ENCODE measurements at places on chromosomes 13 and 19.

DNA sequence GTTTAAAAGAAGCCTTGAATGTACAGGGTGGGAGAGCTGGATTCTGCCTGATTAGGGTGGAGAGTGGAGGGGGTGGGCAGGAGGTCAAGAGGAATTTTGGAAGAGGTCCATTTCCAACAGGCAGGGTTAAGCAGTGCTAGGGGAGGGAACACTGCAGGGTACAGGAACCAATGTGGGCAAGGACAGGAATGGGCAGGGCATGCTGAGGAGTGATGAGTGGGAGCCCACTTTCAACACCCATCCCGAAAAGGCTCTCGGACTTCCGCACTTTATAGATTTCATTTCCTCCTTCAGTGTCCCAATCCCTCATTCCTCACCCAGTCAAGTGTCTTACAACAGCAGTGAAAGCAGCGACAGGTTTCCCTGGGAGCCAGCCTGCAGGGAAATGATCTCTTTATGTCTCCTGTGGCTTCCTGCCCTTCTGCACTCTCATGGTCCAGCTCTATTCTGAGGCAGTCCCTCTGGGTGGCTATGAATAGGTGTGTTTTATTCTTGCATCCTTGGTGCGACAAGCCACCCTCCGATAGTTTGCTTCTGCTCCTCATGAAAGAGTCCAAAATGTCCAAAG is 50.5 kb upstream of the ZNF507 start:
- DNase-seq: no peak

DNA sequence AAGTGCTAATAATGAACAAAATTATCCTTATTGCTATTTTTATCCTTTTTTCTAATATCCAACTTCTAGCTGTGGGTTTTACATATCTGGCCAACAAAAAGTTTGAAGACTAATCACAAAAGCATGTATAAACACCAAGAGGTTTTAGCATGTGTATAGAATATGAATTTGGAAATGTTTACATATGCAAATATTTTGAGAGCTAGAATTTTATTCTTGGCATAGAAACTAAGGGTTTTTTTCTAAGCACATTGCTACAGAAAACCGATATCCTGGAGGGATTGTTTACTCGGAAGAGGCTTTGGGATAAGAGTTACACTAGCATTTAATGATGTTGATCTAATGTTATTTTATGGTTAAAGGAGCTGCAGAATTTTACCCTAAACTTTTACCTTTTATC is 392.1 kb downstream of the EFNB2 start:
- DNase-seq: no peak

DNA sequence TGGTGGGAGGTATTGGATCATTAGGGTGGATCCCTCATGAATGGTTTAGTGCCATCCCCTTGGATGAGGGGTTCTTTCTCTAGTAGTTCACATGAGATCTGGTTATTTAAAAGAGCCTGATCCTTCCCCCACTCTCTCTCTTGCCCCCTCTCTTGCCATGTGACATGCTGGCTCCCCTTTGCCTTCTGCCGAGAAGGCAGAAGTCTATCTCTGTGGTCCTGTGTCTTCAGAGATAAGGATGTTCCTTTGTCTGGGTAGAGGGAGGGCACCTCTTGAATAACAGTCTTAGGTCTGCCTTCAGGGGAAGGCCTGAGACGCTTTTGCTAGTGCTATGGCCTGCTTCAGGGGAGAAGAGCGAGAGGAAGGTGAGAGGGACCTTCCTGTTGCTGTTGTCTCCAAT is 2.0 kb upstream of the ZDHHC20 start:
- DNase-seq: no peak

- no peak for DNase-seq
Measured at GRCh38 chr19:19670070-19670551, 1.5 kb downstream of the ZNF101 start.

- no peak for DNase-seq
Measured at GRCh38 chr13:32415019-32415418, 12.9 kb downstream of the N4BP2L1 start.

- DNase-seq: no peak
Measured at GRCh38 chr13:113839536-113840204, 24.2 kb downstream of the GAS6 start.

DNA sequence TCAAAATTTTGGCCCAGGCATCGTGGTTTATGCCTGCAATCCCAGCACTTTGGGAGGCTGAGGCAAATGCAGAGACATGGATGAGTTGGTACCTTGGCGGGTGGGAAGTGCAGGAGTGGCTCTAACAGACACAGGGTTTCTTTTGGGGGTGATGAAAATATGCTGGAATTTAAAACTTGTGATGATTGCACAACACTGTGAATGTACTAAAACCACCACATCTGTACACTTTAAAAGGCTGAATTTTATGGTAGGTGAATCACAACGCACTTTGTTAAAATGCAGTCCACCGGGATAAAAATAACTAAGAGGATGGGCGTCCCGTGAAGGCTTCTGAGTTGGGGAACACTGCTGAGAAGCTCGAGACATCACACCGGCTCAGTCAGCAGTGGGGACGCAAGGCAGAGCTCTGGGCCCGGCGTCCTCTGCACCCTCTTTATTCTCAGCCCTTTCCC is 47.1 kb downstream of the MLLT1 start:
- no peak for DNase-seq

DNA sequence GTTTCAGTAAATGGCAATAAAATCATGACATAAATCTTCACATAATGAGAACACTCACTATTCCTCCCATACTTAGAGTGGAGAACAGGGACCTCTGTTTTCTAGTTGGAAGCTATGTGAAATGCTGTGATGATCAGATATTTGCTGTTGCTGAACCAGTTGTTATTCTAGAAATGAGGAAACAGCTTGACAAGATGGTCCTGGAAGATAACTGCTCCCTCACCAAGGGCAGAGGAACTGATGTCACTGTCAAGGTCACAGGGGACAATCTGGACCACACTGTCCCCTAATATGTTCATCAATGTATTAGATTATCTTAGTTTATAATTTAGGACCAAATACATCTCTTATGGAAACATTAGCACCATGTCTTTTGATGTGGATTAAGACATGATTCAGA is 1173.3 kb downstream of the PCDH17 start:
- DNase-seq: no peak

- DNase-seq: no peak
Measured at GRCh38 chr13:33261387-33262061, 24.0 kb downstream of the STARD13 start.

- no peak for DNase-seq
Measured at GRCh38 chr13:44576351-44577235, 463 bp upstream of the TSC22D1 start.

DNA sequence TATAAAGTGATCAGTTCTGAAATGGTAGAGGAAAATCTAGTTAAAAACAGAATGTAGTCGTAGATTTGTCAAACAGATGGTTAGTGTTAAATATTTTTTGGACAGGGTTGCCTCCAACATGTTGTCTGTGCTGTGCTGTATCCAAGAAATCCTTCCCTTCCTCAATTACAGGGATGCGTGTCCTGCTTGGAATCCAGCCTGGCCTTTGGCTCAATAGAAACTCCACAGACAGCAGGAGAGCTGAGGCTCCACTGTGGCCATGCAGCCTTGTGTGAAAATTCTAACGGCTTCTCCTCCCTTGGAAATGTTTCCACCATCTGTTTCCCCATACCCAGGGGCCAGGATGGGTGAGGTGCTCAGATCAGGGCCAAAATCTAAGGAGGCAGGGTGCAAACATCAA is 67.7 kb upstream of the USP29 start:
- DNase-seq: no peak

DNA sequence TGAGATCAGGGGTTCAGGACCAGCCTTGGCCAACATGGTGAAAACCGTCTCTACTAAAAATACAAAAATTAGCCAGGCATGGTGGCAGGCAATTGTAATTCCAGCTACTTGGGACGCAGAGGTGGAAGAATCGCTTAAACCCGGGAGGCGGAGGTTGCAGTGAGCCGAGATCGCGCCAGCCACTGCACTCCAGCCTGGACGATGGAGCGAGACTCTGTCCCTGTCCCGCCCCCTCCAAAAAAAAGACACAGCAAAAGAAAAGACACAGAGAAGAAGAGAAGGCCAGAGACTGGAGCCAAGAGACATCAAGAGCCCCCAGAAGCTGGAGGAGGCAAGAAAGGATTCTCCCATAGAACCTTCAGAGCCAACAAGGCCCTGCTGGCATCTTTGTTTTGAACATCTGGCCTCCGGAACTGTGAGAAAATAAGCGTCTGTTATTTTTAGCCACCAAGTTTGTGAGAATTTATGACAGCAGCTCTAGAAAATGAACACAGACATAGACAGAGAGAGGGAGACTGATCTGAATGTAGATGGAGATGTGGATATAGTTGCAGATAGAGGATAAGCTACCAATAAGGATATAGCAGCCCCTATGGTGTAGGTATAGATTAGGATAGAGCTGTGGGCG is 25.7 kb upstream of the PNMA8B start:
- DNase-seq: no peak

DNA sequence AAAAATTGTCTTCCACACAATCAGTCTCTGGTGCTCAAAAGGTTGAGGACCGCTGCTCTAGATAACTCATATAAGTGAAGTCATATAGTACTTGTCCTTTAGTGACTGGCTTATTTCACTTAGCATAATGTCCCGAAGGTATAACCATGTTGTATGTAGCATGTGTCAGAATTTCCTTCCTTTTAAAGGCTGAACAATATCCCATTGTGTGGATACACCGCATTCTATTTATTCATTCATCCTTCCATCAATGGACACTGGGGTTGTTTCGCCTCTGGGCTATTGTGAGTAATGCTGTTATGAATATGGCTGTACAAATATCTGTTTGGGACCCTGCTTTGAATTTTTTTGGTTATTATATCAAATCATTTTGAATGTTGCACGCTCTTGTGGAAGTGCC is 4.6 kb upstream of the LYPD5 start:
- no peak for DNase-seq
